ENCODE measurements at places on chromosomes 1 and 21.

- DNase-seq: no peak
Observed at GRCh38 chr1:15154480-15155036, 1.0 kb downstream of the TMEM51 start.

GRCh38 chr1:205069371-205070125 lies 14.7 kb downstream of the TMEM81 start:
- DNase-seq: no peak

GRCh38 chr1:232954594-232955365 lies 4.4 kb downstream of the NTPCR start:
- DNase-seq: no peak

DNA sequence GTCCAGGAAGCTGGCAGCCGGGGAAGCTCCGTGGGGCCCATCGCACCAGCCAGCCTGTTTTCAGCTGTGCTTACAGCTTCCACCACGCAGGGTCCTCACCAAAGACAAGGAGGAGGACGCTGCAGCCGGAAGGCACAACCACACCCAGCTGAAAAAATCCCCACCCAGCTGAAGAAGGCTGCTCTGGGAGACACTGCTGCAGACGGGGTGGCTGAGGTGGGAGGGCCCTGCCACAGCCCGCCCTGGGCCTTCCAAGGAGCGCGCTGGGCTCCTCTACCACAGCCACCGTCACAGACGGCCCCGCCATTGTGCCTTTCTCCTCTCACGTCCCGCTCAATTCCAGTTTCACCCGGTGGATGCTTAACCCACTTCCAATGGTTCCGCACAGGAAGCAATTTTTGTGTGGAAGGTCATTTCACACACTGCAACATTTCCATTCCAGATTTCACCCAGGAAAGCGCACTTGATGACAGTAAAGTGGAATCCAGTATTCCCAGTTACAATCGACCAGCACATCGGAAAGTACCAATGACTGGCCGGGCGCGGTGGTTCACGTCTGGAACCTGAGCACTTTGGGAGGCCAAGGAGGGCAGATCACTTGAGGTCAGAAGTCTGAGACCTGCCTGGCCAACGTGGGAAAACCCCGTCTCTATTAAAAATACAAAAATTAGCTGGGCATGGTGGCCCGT lies 47.9 kb downstream of the NPHP4 start:
- no peak for DNase-seq

Data from mesothelial cell of epicardium (in vitro differentiated cells).